Spleen (tissue), 13 donors: ENCODE measurements at places on chromosomes 7 and 10. TPM values are rescaled to one million over a fixed set of nuclear protein-coding genes. Genes with fewer than 3 reads are reported as not detected.

GRCh38 chr7:139095194-139095659 is 14.3 kb downstream of the ZC3HAV1 start:
- DNase-seq: peak; percentile 91
- H3K36me3 ChIP-seq: no peaks in the 10 kb centered on the region
- no peaks in the 10 kb centered on the region for H3K27me3 ChIP-seq

DNA sequence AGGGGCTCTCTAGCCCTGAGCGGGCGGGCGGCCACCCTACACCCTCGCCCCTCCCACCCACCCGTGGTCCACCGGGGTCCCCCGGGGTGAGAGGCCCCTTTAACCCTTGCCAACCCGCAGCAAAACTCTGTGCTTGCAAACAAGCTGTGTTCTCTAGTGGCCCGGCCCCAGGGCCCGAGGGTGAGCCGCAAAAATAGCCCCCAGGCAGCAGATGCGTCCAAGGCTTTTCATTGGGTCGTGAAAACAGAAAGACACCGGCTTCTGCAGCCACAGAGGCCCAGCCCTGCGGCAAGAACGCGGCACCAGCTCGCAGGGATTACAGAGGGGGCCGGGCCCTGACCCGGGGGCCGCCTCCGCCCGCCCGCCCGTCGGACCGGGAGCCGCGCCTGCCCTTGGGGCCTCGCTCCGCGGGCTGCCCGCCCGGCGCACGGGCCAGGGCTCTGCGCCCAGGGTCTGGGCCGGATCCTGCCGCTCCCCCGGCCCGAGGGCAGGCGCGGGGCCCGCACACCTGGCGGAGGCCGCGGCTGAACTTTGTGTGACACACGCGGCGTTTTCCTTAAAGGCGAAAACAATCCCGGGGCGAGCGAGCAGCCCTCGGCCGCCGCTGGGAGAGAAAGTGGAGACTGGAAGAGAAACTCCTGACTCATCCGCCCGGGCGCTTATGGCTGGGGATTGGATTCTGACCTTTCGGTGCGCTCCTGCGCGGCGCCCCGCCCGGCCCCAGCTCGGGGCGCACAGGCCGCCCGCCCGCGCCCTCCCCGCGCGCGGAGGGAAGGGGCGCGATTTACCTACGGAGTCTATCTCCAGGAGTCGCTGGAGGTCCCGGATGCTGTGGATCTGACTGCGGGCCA is 2.8 kb downstream of the PDGFA start:
- DNase-seq: no peak
- peaks cover 82% of the 10 kb centered on the region for H3K4me1 ChIP-seq
- H3K4me3 ChIP-seq: peak overlapping the region; percentile 27
- no peaks in the 10 kb centered on the region for H3K36me3 ChIP-seq

The OPALIN gene
- not detected for total RNA-seq

DNA sequence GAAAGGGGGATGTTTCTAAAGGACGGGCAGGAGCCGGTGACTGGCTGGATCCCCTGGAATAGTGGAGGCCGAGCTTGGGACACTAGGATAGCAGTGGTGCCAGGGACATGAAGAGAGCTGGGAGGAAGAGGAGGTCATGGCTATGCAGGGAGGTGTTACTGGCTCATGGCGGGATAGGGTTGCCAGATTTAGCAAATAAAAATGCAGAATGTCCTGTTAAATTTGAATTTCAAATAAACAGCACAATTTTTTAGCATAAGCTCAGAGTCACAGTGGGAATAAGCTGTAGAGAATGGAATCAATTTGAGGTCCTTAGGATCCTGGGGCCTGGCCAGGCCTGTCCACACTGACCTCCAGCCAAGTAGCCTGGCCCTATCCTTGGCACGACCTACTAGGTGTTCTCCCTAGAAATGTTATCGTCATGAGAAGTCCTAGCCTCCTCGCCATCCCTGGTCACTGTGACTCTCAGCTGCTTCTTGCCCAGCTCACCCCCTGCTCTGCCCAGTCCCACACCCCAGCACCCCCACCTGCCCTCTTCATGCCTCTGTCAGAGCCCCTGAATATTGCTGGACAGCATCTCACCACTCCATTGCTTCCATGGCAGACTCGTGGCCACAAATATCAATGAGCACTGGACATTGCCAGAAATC is 7.6 kb upstream of the KCP start:
- peak; percentile 40 for DNase-seq
- peaks cover 25% of the 10 kb centered on the region for H3K27me3 ChIP-seq
